ENCODE measurements at places on chromosomes 3 and 15.

DNA sequence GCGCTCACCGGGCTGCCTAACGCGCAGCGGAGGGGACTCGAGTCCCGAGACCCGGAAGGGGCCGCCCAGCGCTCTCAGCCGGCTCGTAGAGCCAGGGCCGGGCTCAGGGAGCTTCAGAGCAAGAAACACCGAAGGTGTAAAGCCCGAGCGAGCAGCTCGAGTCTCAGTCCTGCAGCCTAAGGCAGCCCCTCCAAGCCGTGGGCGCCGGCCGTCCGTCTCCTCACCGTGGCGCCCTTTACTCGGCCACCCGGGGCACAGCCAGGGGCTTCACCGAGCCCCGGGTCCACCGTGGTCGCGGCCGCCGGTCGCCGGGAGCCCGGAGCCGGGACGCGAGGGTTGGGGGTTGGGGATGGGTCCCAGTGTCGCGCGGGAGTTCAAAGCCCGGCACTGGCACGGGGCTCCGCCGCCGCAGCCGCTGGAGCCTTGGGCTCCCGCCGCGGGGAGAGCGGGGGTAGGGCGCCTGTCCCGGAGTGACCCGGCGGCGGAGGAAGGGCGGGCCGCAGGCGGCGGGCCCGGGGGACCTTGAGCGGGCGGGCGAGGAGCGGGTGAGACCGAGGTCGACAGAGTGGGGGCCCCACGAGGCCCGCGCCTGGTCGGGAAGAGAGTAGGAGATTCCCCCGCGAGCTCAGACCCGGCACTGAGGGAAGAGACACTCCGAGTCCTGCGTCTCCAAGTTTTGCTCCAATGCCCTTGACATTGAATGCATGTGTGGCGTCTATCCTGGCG, 26.9 kb upstream of the THRB start:
- peak; percentile 71 for DNase-seq

- no peak for DNase-seq
Measured at GRCh38 chr15:74499366-74499765, 38.4 kb upstream of the UBL7 start.

DNA sequence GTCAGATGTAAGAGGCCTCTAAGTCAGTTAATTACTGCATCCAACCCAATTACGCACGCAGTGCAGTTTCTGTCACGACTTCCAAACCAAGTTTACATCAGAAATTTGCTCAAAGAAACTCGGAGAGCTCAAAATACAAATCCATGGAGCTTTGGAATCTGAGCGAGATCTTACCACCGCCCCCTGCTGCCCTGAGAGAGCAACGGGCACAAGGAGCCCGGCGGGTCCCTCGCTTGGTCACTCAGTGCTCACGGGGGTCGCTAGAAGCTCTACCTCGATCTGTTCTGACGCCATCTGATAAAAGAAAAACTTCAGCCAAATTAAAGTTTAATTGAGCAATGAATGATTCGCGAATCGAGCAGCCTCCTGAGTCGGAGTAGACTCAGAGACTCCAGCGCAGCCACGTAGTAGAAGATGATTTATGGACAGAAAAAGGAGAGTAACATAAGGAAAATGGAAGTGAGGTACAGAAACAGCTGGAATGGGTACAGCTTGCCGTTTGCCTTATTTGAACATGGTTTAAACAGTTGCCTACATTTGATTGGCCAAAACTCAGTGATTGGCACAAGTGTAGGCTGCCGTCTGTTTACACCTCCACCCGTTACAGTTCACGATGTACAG, 232.7 kb upstream of the ATP10A start:
- DNase-seq = no peak

- DNase-seq = peak; percentile 80
Measured at GRCh38 chr3:111729087-111729846, 129.8 kb upstream of the PHLDB2 start.

GRCh38 chr3:2741516-2741915, 368.7 kb downstream of the IL5RA start:
- no peak for DNase-seq

DNA sequence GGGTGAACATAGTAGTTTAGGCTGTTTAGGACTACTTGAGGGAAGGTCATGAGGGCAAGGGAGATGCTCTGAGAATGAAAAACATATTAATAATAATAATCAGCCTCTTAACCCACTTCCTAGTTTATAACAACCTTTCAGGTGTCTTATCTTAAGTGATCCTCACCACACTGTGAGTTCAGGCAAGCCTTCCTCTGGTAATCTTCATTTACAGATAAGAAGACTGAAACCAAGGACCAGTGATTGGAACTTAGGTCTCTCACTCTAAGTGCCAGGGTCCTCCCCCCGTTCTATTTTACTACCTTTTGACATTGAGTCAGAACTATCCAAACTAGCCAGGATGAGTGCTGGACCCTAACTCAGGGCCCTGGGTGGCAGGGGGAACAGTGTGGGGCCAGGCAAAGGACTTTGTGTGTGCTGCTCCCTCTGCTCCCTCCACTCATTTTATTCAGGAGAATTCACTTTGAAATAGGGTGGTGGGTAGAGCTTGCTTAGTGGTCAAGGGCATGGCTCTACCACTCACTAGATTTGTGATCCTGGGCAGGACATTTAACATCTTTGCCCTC, 5.7 kb downstream of the NUTM1 start:
- DNase-seq = no peak

- DNase-seq = peak; percentile 80
Measured at GRCh38 chr3:25468866-25469319, 40.8 kb downstream of the RARB start.

- no peak for DNase-seq
Measured at GRCh38 chr3:33722191-33722590, 4.1 kb upstream of the CLASP2 start.

DNA sequence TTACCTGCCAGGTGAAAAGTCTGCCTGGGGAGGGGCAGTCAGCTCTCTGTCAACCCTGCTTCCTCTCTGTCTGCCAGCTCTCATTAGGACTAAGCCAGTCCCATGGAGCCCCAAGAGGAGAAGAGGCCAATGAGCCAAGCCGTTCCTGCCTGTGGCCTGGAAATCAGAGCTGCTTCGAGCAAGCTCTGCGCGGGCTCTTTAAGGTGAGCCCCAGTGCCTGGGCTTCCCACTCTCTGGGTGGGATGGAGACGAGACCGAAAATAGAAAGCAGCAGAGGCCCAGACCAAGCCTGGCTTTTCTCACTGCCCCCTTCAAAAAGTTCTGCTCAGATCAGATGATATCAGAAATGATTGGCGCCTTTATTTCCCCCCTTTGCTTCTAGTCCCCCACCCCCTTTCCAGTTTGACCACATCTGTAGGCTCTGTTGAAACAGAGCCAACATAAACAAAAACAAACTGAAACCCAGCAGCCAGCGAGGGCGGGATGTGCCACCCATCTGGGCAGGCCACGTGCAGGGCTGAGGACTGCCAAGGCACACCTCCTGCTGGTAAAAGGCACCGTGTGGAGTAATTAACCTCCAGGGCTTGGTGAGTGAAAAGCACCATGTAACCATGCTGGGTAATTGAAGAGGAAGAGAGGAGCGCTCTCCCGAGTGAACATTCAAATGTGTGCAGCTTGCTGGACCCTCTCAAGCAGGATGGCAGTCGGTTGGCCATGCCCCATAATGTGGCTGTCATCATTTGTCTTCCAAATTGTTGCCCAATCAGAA, 471.0 kb upstream of the PROK2 start:
- DNase-seq = peak; percentile 54
